Glomerular endothelial cell (primary cell): ENCODE measurements at places on chromosomes 6 and 20.

GRCh38 chr6:170087941-170088581 lies 202.8 kb downstream of the DLL1 start:
- no peak for DNase-seq

DNA sequence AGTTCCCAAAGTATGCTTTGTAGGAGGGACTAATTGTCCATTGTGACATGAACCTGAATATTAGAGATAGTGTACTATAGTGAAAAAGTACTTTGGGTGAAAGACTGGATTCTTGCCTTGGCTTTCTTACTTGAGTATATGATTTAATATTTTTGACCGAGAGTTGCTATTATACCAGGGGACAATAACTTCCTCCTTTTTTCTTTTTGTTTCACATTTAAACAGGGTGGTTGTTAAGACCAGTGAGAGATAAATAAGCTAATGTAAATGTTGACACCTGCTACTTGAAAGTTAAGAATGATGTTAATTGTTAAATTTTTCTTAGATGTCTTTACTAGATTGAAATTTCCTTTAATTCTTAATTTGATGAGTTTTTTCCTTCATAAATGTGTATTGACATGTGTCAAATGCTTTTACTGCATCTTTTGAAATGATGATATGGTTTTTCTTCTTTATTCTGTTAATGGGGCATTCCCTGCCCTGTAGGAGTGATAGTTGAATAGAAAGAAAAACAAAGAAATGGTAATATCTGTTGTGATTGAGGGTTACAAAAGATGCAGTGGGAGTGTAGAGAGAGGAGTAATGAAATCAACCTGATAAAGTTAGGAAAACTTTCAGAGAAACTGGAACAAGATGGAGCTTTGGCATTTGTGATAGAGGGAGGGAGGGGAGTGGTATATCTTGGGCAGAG lies 48.4 kb downstream of the ZFAND3 start:
- no peak for DNase-seq

DNA sequence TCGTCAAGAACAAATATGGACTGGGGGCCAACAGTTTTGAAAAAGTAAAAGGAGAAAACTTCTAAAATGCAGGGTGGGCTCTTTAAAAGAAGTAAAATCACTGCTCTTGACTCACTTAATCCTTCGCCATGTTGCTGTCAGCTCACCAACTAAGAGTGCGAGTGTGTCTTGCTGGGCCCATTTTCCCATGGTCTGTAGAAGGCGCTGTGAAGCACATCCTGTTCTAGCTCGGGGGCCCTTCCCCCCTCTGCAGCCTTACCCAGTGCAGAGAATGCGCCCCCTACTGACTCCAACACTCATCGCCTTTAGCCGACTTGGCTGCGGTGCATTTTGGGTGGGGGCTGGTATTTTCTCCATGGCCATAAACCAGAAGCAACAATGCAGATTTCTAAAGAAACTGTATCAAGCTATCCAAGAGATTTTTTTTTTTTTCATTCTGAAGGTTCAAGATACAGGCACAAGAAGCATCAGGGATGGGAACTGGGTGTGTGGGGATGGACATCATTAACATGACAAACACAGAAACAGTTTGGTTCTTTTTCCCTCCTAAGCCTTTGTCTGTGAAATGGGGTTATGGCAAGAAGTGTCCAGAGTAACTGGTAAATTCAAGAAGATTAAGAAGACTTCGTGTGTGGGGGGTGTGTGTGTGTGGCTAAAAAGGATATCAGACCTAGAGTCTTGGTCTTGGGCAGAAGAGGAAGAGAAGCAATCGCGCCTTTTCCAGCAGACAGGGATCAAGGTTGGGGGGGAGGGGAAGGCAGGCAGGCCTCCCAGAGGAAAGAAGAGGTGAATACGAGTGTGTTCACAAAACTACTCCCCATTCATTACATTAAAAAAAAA lies 1.7 kb downstream of the ADNP start:
- peak; percentile 82 for DNase-seq

DNA sequence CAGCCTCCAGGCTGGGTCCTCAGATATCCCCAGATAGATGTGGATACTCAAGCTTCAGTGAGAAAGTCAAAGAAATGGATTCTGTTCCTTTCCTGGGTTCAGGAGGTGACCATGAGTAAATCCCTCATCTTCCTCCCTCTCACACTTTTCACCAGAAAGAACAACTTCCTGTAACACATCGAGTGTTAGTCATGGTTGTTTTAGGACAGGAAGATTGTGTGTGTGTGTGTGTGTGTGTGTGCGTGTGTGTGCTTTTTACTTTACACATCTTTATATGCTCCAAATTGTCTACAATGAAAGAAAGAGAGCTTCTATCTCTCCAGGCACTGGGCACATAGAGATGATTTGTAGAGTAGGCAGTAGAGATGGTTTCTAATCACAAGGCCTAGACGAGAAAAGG lies 139.9 kb downstream of the TBXT start:
- no peak for DNase-seq

- DNase-seq, result no peak
Observed at GRCh38 chr6:71209206-71209605, 79.4 kb upstream of the OGFRL1 start.
